ENCODE measurements at places on chromosomes 4 and X. TPM values are rescaled to one million over a fixed set of nuclear protein-coding genes. Genes with fewer than 3 reads are reported as not detected.

The SHROOM2 gene
- not detected for total RNA-seq

The RRH gene
- 0.64 TPM for total RNA-seq

GRCh38 chrX:71636438-71637252 is 18.3 kb upstream of the CXCR3 start:
- DNase-seq = peak; percentile 31

DNA sequence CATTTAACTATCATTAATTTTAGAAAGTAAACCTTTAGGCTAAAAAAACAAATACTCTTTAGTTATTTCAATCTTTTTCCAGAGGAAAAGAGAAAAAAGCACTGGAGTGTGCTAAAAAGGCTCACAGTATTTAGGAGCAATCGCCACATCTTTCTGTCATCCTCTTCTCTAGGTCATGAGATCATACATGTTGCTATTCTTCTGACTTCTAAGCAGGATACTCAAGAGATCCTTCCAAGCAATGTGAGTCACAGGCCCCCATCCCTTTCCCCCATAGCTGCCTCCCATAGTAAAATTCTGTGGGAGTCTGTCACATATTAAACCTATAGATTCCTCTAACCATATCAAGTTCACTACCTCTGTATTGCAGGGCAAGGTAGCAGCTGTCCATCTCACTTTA is 7.7 kb downstream of the EDNRA start:
- DNase-seq = no peak

DNA sequence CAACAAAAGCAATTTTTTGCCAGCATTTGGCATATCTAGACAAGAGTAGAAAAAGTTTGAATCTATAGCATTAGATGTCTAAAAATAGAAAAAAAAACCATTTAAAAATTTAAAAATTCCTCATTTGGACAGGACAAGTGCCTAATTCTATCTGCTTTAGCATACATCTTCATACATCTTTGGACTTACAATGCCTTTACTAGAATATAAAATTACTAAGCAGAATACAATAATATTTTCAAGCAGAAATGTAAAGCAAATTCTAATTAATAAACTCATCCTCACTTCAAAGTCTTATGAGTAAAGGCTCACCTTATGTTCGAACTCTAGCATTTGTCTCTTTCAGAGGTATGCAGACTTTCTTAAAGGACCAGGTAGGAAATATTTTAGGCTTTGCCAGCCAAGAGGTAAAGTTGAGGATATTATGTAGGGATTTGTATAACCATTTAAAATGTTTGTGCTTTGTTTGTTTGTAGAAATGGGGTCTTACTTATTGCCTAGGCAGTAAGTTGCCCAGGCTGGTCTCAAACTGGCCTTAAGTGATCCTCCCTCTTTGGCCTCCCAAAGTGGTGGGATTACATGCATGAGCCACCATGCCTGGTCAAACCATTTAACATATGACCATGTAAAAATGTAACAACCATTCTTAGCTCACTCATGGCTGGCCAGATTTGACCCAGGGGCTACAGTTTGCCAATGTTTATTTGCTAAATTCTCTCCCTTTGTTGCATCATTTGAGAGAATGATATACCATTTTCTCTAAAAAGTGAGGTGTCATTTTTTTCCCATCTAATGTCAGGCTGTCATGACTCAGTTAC is 29.1 kb downstream of the UGDH start:
- DNase-seq = no peak

GRCh38 chr4:81352446-81352835 is 119.3 kb downstream of the RASGEF1B start:
- no peak for DNase-seq

GRCh38 chrX:45070116-45071007 is 130.3 kb downstream of the DIPK2B start:
- peak; percentile 51 for DNase-seq

DNA sequence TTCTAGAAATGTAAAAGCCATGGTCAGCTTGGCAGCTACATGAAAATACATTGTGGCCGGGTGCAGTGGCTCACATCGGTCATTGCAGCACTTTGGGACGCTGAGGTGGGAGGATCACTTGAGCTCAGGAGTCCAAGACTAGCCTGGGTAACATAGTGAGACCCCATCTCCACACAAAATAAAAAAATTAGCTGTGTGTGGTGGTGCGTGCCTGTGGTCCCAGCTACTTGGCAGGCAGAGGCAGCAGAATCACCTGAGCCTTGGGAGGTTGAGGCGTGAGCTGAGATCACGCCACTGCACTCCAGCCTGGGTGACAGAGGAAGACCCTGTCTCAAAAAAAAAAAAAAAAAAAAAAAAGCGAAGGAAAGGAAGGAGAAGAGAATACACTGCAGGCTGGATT is 29.0 kb downstream of the RNF212 start:
- DNase-seq = no peak

The NKX3-2 gene
- total RNA-seq = not detected

DNA sequence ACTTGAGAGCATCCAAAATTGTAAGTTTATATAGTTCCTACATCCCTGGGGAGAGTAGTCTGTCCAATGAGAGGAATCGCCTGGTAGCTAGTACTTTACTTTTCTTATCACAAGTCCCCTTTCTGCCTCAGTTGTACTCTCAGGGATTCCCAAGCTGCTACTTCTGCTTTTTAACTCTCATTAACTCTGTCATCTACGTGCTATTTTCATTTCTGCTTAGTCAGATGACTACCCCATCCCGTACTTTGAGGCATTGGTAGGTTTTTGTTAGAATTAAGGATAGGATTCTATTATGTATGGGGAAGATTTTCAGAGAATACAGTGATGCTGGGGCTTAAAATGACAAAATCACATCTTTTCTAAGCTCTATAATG is 24.7 kb downstream of the RBPJ start:
- DNase-seq = no peak

The DNAAF6 gene
- not detected for total RNA-seq

The NDP gene
- total RNA-seq = not detected

DNA sequence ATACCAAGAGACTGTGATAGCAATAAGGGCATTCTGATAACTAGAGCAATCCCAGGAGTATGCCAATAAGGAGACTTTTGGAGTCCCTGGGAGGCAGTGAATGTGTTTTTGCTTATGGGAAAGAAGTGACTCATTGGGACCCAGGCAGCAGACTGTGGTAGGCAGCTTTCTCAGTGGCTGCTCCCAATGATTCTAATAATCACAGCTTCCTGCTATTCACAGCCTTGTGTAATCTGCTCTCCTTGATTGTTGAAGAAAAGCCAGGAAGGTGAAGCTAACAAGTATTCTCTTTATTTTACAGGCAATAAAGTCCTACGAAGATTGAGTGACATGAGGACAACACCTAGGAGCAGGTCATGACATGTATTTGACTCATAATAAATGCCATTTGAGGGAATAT is 70.3 kb upstream of the DDX60 start:
- DNase-seq = no peak

DNA sequence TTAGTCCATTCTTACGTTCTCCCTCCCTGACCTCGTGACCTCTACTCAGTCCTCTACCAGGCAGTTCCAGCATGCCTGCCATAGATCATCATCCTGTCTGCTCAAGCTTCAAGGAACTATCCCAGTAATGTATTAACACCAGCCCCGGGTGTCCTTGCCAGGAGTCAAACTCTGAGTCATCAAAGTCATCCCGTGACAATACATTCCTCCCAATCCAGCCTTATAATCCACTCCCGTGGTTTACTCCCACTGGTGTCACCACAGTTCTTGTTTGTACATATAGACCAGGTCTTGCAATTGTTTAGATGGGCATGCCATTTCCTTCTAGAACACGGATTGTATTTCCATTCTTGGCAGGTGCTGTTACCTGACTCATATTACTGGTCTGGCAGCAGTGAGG is 68.7 kb upstream of the TAB3 start:
- DNase-seq = no peak

DNA sequence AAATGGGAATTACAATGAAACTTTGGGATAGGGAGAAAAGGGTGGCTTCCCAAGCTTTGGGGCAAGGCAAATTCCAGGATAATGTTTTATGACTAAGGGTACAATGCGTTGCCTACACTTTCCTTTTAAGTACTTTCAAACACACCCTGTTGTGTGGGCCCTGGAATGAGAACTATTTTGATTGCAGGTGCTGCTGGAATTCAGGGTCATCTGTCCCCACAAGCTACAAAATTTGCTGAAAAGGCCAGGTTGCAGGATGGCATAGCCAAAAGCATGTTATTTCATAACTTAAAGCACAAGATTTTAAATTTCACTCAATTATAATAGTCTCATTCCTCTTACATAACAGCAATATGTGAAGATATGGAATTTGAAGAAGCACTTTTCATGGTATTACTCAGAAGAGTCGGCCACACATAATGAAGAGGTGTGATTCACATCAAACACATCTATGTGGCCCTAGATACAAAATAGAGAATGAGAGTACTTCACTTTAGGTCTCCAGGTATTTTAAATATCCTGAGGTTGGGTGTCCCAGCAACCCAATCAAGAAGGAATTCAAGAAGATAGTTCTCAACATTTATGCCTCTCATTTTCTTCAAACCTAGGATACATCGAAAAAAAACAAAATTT is 89.3 kb downstream of the APBB2 start:
- no peak for DNase-seq

Data from B cell (primary cell).